Bronchus fibroblast of lung (primary cell): ENCODE measurements at places on chromosomes 11 and 22. TPM values are rescaled to one million over a fixed set of nuclear protein-coding genes. Genes with fewer than 3 reads are reported as not detected.

The TBX10 gene
- total RNA-seq = not detected in 2 replicates

The LINC01488 gene
- not detected in 2 replicates for total RNA-seq

The OOSP1 gene
- total RNA-seq = not detected in 2 replicates

The C22orf31 gene
- not detected in 2 replicates for total RNA-seq

The KCTD17 gene
- total RNA-seq = 29.8 and 30.5 TPM in 2 replicates

The TMEM132A gene
- total RNA-seq = 69.7 and 84.6 TPM in 2 replicates

The AGBL2 gene
- total RNA-seq = 0.17 and 1.3 TPM in 2 replicates

The DERL3 gene
- total RNA-seq = 1.3 and 1.5 TPM in 2 replicates

The HTR3A gene
- total RNA-seq = not detected in 2 replicates

The MMP8 gene
- total RNA-seq = not detected in 2 replicates

The MOV10L1 gene
- 0.67 and 1.6 TPM in 2 replicates for total RNA-seq

The FGF19 gene
- total RNA-seq = not detected in 2 replicates

The IGLL1 gene
- total RNA-seq = not detected in 2 replicates

The KREMEN1 gene
- total RNA-seq = 5.4 and 6.2 TPM in 2 replicates

The CCDC188 gene
- total RNA-seq = 0.15 TPM in 1 of 2 replicates, not detected in the other

The PHF21B gene
- under 0.01 TPM in 1 of 2 replicates, not detected in the other for total RNA-seq

The KRTAP5-3 gene
- total RNA-seq = not detected in 2 replicates

The PHOX2A gene
- not detected in 2 replicates for total RNA-seq

The SLC15A3 gene
- total RNA-seq = 1.3 and 3.4 TPM in 2 replicates

The WNT7B gene
- total RNA-seq = 2.5 and 3.4 TPM in 2 replicates

The SLC1A2 gene
- under 0.01 and 0.17 TPM in 2 replicates for total RNA-seq

The GLB1L2 gene
- total RNA-seq = 0.50 and 0.89 TPM in 2 replicates

The RIMBP3C gene
- total RNA-seq = 0.15 and 0.17 TPM in 2 replicates

The MAPK8IP1 gene
- total RNA-seq = 8.8 and 11.6 TPM in 2 replicates

The NOX4 gene
- 1.3 and 3.0 TPM in 2 replicates for total RNA-seq

The SORL1 gene
- 0.34 and 0.74 TPM in 2 replicates for total RNA-seq

The MACROD1 gene
- total RNA-seq = 9.2 and 14.7 TPM in 2 replicates

The C11orf52 gene
- 0.34 and 0.59 TPM in 2 replicates for total RNA-seq

The RPS13 gene
- total RNA-seq = 1,306 and 1,314 TPM in 2 replicates

The OR5AK2 gene
- not detected in 2 replicates for total RNA-seq

The TUBA8 gene
- 0.50 and 0.59 TPM in 2 replicates for total RNA-seq

The YAP1 gene
- 98.7 and 112 TPM in 2 replicates for total RNA-seq

The BATF2 gene
- 1.2 and 1.3 TPM in 2 replicates for total RNA-seq

The SLC22A12 gene
- total RNA-seq = not detected in 2 replicates

The CRYBB3 gene
- total RNA-seq = not detected in 2 replicates

The ZBTB16 gene
- total RNA-seq = 12.3 and 13.6 TPM in 2 replicates

The AIFM3 gene
- total RNA-seq = 0.17 and 0.74 TPM in 2 replicates

The CREB3L1 gene
- total RNA-seq = 34.6 and 37.0 TPM in 2 replicates

The OR52H1 gene
- total RNA-seq = not detected in 2 replicates

The NXPE4 gene
- total RNA-seq = not detected in 2 replicates

The RFPL3 gene
- not detected in 2 replicates for total RNA-seq

The BARX2 gene
- not detected in 2 replicates for total RNA-seq

The LAYN gene
- 46.4 and 52.0 TPM in 2 replicates for total RNA-seq

The GGTLC2 gene
- not detected in 2 replicates for total RNA-seq

The DEPDC7 gene
- 4.0 and 4.5 TPM in 2 replicates for total RNA-seq

The PDGFD gene
- total RNA-seq = 1.2 and 1.8 TPM in 2 replicates
